ENCODE measurements at places on chromosomes 2 and 18.

GRCh38 chr2:30769891-30770462 is 37.3 kb downstream of the CAPN13 start:
- no peak for DNase-seq

DNA sequence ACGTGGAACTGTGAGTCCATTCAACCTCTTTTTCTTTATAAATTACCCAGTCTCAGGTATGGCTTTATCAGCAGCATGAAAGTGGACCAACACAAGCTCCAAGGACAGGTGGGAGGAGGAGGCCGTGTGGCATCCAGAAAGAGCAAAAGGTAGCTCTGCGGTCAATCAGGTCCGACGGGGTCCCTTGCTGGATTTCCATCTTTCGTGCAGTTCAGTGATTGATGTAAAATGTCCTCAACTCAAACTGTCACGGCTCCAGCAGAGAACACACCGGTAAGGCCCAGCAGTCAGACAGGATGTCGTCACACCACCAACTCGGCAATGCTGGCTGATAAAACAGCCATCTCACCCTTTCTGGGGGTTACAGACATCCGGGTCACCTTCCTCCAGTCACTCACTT is 123.3 kb downstream of the PXDN start:
- no peak for DNase-seq

DNA sequence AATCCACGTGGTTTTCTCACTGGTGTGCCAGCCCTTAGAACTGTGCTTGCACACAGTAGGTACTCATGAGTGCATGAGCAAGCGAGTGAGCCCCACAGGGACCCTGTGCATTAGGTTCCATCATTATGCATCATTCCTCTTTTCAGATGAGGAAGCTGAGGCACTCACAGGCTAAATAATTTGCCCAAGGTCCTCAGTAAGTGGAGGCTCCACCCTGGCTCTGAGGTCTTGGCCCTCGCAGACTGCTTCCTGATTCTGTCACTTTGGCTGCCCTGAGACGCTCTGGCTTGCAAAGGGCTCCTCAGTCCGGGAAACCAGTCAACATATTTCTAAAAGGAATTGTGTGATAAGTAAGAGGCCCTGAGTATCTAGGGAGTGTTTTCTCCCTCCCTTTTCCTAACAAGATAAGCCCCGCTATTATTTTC is 71.7 kb downstream of the IL1R2 start:
- no peak for DNase-seq

- no peak for DNase-seq
Observed at GRCh38 chr2:204583773-204584172, 38.5 kb downstream of the PARD3B start.

- no peak for DNase-seq
Observed at GRCh38 chr2:33467413-33467812, 9.0 kb upstream of the RASGRP3 start.

- no peak for DNase-seq
Observed at GRCh38 chr2:78476619-78477229, 548.8 kb upstream of the REG3G start.

GRCh38 chr2:121375621-121376159 is 90.7 kb upstream of the TFCP2L1 start:
- no peak for DNase-seq

DNA sequence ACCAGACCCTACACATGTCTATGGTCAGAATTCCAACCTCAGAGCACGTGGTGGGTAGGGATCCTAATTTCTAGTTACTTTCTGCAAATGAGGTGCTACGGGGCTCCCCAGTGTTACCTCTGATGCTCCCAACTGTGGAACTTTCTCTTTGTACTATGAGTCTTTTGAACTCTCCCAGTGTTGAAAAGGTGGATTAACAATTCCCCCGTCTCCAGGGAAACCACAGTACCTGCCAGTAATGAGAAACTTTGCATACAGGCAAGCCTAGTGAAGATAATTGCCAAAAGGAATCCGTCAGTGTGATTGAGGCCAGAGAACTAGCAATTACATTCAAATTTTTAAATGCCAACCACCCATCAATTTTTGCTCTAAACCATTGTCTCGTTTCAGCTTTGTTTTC is 129.0 kb upstream of the FOSL2 start:
- no peak for DNase-seq

GRCh38 chr2:200507179-200507578 is 2.7 kb downstream of the KCTD18 start:
- no peak for DNase-seq

GRCh38 chr2:167293943-167294775 is 405.9 kb downstream of the XIRP2 start:
- DNase-seq, result no peak

DNA sequence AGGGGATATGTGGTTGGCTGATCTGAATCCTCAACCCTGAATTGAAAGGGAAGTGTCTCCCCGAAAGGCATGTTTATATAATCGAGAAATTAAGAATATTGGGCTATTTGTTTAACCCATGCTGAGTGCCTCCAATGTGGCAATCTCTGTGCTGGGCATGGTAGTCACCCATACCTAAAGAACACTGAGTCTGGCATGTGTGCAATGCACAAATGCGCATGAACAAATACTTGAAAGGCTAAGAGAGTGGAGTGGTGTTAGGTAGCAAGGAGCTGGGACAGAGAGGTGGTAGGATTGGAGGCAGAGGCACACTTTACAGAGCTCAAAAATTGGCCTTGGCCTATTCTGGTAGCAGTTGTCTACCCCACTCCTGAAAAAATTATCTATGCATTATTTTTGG is 645.1 kb upstream of the FAM98A start:
- no peak for DNase-seq

DNA sequence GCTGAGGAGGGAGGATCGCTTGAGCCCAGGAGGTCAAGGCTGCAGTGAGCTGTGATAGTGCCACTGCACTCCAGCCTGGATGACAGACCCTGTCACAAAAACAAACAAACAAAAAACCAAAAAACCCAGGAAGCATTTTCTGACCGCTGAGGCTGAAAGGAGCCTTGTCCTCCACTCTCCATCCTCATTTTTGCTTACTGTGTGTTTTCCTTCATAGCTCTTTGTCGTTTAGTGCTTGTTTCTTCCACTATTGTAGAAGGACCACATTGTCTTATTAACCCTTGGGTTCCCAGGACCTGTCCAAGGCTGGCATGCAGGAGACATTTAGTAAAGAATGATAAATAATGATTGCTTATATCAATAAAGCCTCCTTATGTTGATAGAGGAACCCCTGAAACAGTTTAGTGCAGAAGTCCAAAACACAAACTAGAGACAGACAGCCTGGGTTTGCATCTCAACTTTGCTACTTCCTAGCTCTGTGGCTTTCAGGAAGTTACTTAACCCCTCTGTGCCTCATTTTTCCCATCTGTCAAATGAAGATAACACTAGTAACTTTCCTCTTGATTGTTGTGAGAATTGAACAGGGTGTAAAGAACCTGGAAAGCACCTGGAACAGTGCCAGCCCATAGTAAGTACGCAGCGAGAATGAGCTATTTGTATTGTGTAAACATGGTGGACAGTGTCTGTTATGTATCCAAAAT is 126.0 kb downstream of the LPIN1 start:
- no peak for DNase-seq

DNA sequence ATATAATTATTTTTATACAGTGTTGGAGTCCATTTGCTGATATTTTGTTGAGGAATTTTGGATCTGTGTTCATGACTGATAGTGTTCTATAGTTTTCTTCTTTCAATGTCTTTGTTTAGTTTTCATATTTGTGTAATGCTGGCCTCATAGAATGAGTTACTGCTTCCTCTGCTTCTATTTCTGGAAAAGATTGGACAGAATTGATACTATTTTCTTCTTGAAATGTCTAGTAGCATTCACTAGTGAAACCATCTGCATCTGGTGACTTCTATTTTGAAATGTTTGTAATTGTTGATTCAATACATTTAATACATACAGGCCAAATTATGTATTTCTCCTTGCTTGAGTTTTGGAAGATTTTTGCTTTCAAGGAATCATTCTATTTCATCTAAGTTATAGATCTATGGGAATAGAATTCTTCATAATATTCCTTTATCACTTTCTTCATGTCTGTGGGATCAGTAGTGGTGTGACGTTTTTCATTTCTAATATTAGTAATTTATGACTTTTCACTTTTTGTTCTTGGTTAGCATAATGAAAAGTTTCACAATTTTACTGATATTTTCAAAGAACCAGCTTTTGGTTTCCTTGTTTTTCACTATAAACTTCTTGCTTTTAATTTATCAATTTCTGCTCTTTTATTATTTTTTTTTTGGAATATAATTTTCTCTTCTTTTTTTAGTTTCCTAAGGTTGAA is 509.9 kb upstream of the VRK2 start:
- no peak for DNase-seq

DNA sequence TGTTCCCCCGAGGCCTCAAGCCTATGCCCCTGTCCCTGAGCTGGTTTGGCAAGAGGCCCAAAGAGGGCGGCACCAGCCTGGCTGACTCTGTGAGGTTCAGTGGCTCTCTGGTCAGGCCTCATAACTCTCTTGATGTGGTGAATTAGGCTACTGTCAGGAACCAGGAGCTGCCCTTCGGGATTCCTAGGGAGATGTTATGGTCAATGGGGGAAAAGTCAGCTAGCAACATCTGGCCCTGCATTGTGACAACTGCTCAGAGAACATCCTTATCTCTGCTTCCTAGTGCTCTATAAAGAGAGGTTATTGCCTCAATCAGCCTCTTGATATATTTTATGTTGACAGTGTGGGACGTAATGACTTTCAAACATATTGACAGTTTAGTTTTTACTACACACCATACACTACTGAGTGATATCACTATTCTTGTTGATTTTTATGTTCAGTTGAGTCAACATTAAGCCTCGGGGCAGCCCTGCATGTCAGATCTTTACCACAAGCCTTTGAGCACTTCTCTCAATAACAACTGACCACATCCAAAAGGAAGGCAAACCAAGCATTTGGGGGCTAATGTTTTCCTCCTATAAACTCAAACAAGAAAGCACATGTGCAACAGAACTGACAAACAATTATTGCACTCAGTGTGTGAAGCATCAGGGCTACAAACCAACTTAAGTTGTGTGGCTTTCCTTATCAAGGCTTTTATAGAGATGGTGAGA is 448.3 kb upstream of the SLC14A2 start:
- no peak for DNase-seq

DNA sequence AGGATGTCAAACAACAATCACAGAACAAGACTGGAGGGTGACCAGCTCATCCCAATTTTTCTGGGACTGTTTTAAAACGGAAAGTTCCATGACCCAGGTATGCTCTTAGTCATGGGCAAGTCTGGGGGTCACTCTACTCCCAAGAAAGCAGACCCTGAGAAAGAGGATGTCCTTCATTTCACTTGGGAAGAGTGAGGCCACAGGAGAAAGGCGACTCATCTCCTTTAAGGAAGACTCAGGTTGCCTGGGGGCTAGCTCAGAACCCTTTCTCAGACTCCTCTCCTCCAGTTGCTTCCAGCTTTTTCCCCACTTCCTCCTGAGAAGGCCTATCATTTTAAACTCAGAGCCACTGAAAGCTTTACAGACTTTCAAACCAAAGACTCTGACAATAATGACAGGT is 9.3 kb downstream of the RNF152 start:
- no peak for DNase-seq

GRCh38 chr2:20115902-20116301 is 64.5 kb upstream of the LAPTM4A start:
- DNase-seq, result no peak

DNA sequence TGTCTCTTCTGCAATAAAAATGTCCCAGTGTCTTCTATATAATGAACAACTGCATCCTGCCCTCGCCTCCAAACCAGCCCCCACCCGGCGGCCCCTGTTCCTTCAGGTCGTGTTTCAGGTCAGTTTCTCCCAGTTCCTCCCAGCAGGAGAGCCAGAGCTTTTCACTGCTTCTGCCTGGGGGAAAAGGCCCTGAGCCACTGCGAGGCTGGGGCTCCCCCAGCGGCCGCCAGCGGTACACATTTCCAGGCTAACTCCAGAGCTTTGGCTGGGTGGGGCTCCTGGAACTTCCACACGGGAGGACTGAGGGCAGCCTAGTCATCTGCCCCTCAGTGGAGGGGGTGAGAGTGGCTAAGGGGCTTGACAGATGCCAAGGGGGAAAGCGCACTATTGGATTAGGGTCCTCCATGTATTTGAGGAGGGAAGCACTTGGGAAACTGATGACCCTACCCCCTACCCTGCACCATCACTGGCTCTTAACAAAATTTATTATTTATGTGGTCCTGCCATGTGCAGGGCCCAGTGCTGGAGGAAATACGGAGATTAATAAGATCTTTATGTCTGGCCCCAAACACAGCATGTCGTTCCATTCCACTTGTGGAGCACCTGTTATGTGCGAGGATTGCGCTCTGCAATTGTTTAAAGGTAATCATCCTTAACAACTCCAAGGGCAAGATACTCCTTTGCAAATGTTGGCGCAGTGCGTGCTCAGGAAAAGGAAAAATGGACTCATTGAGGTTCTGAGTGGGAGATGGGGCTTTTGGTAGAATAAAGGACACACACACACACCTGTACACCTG is 17.3 kb upstream of the CYS1 start:
- no peak for DNase-seq

DNA sequence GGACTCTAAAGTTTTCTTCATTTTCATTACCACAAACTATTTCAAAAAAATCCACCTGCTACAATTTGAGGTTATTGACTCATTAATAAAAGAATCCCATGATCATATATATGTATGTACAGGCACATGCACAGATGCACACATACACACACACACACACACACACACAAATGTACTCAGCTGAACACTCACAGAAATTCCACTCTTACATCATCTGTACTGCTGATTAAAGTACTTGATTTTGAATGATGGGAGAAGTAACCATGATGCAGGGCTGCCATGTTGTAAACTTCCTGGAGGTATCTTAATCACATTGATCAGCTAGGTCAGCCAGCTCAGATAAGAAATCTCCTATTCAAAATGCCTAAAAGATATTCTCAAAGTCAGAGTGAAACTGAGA is 1313.2 kb upstream of the NRXN1 start:
- no peak for DNase-seq
